ENCODE measurements at places on chromosomes 2 and 18.

DNA sequence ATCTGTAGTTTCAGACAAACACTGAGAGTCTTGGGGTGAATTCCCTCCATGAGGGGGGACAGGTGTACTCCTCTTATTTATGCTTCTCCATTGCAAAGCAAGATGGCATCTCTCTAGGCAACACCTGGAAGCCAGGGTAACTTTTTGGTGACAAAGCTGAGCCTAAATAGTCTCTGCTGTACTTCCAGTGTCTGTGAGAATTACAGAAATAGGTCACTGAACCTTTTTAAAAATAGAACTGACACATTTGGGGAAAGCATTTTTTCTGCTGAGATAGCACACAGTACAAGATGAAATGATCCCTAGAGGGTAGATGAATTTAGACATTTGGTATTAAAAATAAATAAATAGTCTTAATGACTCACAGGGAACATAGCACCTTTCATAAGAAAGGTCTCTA lies 71.7 kb upstream of the SP3 start:
- H3K4me1 ChIP-seq, result peaks cover 9% of the 10 kb centered on the region
- no peaks in the 10 kb centered on the region for H3K36me3 ChIP-seq
- no peak for DNase-seq
- no peaks in the 10 kb centered on the region for H3K27me3 ChIP-seq

GRCh38 chr2:45897842-45898241 lies 246.4 kb downstream of the PRKCE start:
- no peak overlapping the region for H3K27ac ChIP-seq
- no peak for DNase-seq
- no peaks in the 10 kb centered on the region for H3K27me3 ChIP-seq

GRCh38 chr2:7073901-7074300 lies 156.7 kb downstream of the RNF144A start:
- no peak overlapping the region for H3K27ac ChIP-seq
- H3K27me3 ChIP-seq, result no peaks in the 10 kb centered on the region
- no peaks in the 10 kb centered on the region for H3K4me1 ChIP-seq
- no peaks in the 10 kb centered on the region for H3K36me3 ChIP-seq
- peak; percentile 8 for DNase-seq

- H3K4me3 ChIP-seq, result no peak overlapping the region
- peak; percentile 83 for DNase-seq
- no peaks in the 10 kb centered on the region for H3K36me3 ChIP-seq
- no peaks in the 10 kb centered on the region for H3K27me3 ChIP-seq
- no peak overlapping the region for H3K27ac ChIP-seq
- no peaks in the 10 kb centered on the region for H3K4me1 ChIP-seq
Measured at GRCh38 chr2:118310681-118311429, 222.6 kb downstream of the INSIG2 start.

DNA sequence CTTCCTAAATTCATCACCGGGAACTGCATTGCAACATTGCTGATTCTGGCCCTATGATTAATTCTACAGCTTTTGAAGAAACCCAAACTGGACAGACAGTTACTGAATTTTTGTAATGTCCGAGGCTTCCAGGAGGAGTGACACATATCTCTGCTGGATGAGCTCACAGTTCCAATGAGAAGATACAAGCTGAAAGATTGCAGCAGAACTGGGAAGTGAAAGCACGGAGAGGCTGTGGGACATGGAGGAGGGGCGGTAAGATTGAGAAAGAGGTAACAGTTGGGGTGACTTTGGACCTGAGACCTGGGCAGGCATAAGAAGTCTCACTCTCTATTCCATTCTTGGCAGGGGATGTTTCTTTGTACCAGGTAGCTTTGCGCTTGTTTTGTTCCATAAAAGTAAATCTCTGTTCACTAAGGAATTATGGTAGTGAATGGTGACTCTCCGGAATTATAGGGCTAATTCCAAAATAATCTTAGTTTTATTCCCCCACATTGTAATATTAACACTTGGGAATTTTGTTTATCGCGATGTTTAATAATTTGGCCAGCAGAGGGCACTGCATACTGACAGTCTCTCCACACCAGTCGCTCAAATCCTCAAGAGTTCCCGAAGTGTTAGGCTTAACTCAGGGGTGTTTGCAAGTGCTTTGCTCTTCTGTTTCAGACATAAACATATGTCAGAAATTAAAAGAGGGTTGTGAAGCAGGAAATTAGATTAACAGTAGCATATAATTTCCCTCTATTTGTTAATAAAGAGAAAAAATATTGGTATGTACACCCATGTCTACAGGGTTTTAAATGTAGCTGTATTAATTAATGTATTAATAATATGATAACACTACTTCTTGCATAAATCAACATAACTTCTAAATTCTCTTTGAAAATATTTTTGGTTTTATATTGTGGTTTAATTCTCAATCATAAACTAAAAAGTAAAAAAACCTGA lies 201.4 kb downstream of the SOCS6 start:
- H3K36me3 ChIP-seq, result no peaks in the 10 kb centered on the region
- no peak overlapping the region for H3K27ac ChIP-seq
- H3K4me3 ChIP-seq, result no peak overlapping the region
- no peaks in the 10 kb centered on the region for H3K4me1 ChIP-seq
- no peaks in the 10 kb centered on the region for H3K27me3 ChIP-seq

DNA sequence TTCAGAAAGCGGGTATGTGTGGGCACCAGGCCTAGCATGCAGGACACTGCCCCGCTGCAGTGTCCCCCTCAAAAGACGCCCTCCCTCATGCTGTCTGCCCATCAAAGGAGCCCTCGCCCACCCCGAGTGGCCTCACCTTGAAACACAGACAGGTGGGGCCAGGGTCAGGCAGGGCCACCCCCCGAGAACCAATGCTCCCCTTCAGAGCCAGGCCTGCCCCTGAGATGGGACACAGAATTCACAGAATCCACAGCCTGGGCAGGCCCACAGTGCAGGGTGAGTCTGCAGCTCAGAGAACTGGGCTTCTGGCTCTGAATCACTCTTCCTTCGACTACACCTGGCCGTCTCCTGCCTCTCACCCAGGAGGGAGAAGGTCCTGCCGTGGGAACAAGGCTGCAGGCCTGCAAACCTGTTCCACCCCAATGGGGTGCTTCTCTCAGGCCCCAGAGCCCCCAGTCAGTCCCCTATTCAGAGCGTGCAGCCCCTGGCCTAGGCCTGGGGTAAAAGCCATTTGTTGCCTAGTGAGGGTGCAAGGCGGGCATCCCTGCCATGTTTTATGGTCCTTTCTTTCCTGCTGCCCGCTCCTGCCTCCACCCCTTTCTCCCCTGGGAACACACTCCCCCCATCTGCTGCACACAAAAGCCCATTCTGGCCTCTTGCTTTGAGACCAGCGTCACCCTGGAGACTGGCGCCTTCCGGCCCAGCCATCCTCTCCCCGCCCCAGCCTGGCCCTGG lies 11.3 kb upstream of the ARHGEF4 start:
- no peak for DNase-seq
- no peak overlapping the region for H3K27ac ChIP-seq
- no peak overlapping the region for H3K4me3 ChIP-seq
- H3K27me3 ChIP-seq, result no peaks in the 10 kb centered on the region
- H3K4me1 ChIP-seq, result no peaks in the 10 kb centered on the region

GRCh38 chr2:77578354-77578753 lies 56.2 kb upstream of the LRRTM4 start:
- no peak overlapping the region for H3K27ac ChIP-seq
- no peaks in the 10 kb centered on the region for H3K27me3 ChIP-seq
- H3K4me3 ChIP-seq, result no peak overlapping the region
- no peaks in the 10 kb centered on the region for H3K36me3 ChIP-seq

DNA sequence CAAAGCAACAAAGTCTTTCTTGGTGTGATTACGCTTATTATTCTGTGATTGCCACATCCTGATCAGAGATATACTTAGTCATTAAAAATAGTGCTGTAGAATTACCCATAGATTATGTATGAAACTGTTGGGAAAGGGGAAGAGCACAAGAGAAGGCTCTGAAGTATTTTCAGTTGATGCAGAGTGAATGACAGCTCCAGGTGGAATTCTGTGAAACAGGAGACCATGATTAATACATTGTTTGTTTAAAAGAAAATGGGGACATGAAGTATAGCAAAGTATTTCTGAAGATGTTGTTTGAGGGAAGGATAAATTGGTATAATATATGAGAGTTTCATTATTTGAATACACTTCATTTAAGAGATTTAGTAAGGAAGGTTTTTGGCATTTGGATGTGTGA lies 307.6 kb upstream of the CDH20 start:
- no peak overlapping the region for H3K4me3 ChIP-seq
- no peaks in the 10 kb centered on the region for H3K27me3 ChIP-seq
- no peaks in the 10 kb centered on the region for H3K4me1 ChIP-seq
- H3K36me3 ChIP-seq, result no peaks in the 10 kb centered on the region
- H3K27ac ChIP-seq, result no peak overlapping the region
- no peak for DNase-seq

DNA sequence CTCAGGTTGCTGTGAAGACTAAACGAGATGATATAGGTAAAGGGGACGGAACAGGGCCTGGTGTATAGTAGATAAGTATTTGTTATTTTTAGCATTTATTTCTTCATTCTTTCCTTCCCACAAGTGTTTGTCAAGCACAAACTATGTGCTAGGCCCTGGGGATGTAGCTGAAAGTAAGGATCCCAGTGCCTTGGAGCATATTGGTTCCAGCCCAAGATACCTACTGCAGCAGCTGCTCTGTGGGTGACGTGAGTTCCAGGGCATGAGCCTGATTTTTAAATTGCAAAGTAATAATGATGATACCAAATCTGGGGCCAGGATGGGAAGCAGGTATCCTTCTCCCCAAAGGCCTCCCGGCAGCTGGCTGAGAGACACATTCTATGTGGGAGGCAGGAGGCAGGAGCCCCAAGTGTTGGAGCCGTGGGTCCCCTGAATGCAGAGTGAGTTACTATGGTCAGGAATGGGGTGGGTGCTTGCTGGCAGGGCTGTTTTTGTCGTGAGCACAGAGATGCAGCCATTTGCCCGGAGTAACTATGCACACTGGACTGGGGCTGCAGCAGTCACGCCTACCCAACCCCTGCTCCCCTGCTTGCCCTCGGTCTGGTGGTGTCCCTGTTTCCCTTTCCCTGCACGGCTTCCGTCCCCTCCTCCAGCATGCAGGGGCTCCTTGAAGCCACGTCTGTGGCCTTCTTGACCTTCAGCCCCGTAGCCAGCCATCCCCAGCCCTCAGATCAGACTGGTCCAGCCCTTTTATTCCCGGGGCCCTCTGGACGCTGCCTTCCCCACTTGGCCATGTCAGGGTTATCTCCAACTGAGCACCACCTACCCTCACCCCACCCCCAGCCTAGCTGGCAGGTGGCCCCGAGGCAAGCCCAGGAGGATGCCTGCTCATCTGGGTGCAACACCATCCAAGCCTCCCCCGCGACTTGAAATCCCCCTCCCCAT lies 52.4 kb downstream of the INHBB start:
- H3K4me3 ChIP-seq, result no peak overlapping the region
- H3K27me3 ChIP-seq, result no peaks in the 10 kb centered on the region
- no peaks in the 10 kb centered on the region for H3K4me1 ChIP-seq
- H3K27ac ChIP-seq, result no peak overlapping the region
- DNase-seq, result no peak

DNA sequence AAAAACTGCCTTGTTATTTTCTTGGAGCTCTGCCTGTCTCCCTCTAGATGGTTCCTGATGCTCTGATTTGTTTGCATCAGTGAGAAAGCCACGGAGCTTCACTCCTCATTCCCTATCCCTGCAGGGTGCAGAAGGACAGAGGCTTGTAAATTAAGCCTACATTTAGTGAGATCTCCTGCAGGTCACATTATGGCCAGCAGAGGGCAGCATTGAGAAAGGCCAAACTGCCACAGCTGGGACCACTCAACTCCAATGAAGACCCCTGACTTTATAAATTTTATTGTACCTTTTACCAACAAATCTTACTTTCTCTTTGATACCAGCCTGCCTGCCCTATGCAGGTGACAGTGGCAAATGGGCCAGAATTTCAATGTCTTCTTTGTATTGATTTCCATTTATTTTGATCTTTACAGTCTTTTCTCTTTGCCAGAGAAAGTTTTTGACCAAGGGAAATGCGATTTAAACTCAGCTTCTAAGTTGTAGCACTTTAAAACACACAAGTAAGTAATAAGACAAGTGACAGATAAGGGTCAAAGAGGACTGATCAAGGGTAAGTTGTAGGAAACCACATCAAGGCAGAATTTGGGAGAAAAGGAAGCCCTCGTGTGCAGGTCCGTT lies 1029.1 kb upstream of the KLHL29 start:
- no peak overlapping the region for H3K4me3 ChIP-seq
- no peak overlapping the region for H3K27ac ChIP-seq
- no peaks in the 10 kb centered on the region for H3K27me3 ChIP-seq
- peak; percentile 75 for DNase-seq

DNA sequence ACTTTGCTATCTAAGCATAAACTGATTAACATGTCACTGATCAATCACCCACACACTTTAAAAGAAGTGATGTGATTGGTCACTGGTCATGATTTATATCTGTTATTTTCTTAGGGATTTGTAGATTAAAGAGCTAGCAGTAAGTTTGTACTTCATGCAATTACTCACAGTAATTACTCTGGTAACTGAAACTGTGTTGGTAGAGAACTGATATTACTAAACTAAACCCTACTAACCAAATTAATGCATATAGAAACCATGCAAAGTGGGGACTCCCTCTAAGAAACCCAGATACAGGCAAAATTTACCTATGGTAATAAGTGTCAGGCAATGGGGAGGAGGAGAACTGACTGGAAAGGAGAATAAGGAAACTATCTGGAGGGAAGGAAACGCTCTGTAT lies 44.8 kb upstream of the C2orf15 start:
- H3K27ac ChIP-seq, result no peak overlapping the region
- no peak for DNase-seq
- H3K4me3 ChIP-seq, result no peak overlapping the region
- no peaks in the 10 kb centered on the region for H3K27me3 ChIP-seq
- H3K36me3 ChIP-seq, result no peaks in the 10 kb centered on the region

DNA sequence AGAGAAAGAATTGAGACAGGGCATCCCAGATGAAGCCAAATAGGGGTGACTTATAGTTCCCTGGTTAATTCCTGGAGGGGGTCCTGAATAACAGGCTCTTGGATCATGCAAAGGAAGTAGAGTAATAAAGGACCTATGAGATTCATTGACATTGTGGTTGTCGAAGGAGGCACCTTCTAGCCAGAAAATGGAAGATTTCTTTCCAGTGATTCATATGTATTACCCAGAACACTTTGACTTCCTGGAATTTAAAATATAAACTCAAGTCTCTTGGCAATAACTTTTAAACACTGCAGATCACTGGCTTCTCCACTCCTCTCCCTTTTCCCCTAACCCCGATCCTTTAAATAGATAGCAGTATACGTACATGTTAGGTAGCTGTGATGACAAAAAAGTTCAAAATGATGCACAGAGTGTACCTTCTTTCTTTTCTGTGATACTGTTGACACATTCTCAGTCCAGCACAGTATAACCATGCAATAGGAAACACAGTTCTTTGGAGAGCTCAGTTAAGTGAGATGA lies 211.8 kb downstream of the LTBP1 start:
- DNase-seq, result no peak
- H3K27me3 ChIP-seq, result no peaks in the 10 kb centered on the region
- no peak overlapping the region for H3K4me3 ChIP-seq

Measured in mesendoderm (in vitro differentiated cells).